Activated T-helper 1 cell treated with anti-CD3 and anti-CD28 coated beads, Interleukin-12 subunit alpha, Interleukin-12 subunit beta, Interleukin-2, Interleukin-4 antibody, amounts not matched to agents 30 ng/mL and 10 ng/mL and 1 ng/mL, durations not matched to agents 14 hours and 24 hours and 36 hours (primary cell): ENCODE measurements at places on chromosomes 4 and X.

DNA sequence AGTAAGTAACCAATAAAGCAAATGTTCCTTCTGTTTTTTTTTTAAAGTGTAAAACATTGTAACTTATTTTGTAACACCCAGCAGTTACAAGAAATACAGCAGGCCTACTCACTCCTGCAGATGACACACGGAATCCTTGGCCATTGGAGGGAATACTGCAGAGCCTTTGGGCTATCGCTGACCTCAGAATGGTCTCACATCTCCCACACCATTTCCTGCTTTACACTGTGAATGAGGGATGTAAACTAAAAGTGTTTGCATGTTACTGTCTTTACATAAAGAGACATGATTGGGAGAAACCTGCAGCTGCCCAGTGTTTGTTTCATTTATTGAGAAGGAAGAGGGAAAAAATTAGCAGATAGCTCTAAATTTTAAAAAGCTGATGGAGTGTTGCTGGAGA lies 64.1 kb downstream of the USP46 start:
- no peaks in the 10 kb centered on the region for H3K27me3 ChIP-seq
- no peaks in the 10 kb centered on the region for H3K4me1 ChIP-seq
- no peak overlapping the region for H3K27ac ChIP-seq

DNA sequence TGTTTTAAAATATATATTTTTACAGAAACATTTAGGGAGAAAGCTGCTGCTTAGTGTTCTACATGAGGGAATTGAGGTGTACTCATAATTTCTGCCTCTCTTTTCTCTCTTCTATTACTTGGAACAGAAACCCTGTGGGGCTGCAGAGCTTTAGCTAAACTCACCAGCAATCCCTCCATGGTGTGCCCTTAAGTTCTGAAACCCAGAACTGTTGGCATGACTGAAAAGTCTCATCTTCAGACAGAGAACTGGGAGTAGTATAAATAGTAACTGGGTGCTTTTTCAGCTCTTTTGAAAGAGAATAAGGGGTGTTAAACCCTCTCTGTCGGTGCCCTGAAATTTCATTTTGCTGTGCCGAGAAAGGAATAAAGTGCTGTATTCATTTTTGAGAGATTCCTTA lies 294.9 kb upstream of the BOD1L1 start:
- H3K4me3 ChIP-seq = no peak overlapping the region
- H3K27me3 ChIP-seq = no peaks in the 10 kb centered on the region
- no peaks in the 10 kb centered on the region for H3K4me1 ChIP-seq
- H3K27ac ChIP-seq = no peak overlapping the region
- no peak for DNase-seq

DNA sequence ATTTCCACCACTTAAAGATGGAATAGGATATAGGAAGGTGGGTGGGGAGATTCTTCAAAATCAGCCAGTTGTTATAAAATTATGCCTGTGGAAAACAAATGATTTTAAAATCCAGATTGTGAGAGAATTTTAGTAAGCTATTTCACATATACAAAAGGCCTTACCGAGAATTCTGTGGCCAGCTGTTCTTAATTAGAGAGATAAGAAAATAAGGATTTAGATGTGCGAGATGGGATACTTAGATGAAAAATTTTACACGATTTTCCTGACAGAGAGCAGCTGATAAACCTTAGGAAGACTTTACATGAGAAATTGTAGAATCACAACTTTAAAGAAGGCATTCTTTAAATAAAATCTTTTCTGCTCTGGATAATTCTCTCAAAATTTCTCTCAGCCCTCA lies 94.5 kb upstream of the IQCM start:
- H3K4me1 ChIP-seq = no peaks in the 10 kb centered on the region
- no peaks in the 10 kb centered on the region for H3K36me3 ChIP-seq
- H3K27ac ChIP-seq = no peak overlapping the region
- no peak overlapping the region for H3K4me3 ChIP-seq

GRCh38 chr4:37852376-37852775 lies 25.9 kb downstream of the PGM2 start:
- H3K36me3 ChIP-seq = peaks cover 25% of the 10 kb centered on the region
- no peak overlapping the region for H3K27ac ChIP-seq
- DNase-seq = no peak
- H3K4me3 ChIP-seq = no peak overlapping the region

DNA sequence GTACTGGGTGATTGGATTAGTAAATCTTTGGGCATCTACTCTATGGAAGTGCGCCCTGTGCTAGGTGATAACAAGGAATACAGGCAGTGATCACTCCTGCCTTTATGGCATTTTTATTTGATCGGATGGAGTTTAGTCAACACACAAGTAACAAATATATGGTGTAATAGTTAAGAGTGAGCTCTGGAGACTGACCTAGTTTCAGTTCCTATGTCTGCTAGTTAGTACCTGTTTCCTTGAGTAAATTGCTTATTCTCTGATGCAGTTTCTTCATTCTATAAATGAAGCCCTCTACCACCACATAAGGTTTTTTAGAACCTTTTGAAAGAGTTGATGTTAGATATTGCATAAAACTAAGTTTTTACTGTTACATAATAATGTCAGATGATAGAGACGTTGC lies 134.6 kb downstream of the KDM6A start:
- no peaks in the 10 kb centered on the region for H3K27me3 ChIP-seq
- peaks cover 13% of the 10 kb centered on the region for H3K36me3 ChIP-seq
- DNase-seq = no peak
- H3K4me3 ChIP-seq = no peak overlapping the region

- H3K27ac ChIP-seq = no peak overlapping the region
- peaks cover 15% of the 10 kb centered on the region for H3K27me3 ChIP-seq
- DNase-seq = no peak
- no peaks in the 10 kb centered on the region for H3K4me1 ChIP-seq
- no peaks in the 10 kb centered on the region for H3K36me3 ChIP-seq
Observed at GRCh38 chrX:123188081-123188480, 4.0 kb downstream of the GRIA3 start.

DNA sequence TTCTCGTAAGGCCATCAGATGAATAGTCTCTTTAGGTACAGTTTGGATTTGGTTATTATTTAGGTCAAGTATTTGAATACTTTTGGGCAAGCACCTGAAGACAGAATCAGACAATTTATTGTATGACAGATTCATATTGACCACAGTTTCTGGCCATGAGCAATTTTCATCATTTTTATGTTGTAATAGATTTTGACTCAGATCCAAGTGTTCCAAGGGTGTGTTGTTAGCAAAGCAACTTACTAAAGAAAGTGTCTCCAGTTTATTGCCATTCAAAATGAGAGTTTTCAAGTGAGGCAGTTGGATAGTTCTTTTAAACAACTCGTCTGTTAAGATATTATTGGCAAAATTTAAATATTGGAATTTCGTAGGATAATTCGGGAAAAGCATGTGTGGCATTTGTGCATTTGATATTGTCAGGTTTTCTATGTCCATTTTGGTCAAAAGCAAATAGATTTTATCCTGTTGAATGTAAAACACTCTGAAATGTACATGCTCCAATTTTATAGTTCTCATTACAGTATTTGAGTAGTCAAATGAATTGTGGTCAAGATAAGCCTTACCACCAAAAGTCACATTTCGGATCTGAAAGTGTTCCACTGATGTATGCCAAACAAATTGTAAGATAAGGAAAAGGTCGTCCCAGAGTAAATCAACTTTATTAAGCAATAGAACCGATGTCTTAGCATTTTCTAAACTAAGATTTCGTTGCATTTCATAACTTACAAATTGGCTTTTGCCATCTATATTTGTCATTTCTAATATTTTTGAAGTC lies 8.4 kb downstream of the TLR10 start:
- H3K27ac ChIP-seq = no peak overlapping the region
- H3K36me3 ChIP-seq = peaks cover 5% of the 10 kb centered on the region
- no peaks in the 10 kb centered on the region for H3K4me1 ChIP-seq
- no peak overlapping the region for H3K4me3 ChIP-seq
- peaks cover 21% of the 10 kb centered on the region for H3K27me3 ChIP-seq

GRCh38 chrX:8692871-8693270 lies 39.1 kb downstream of the ANOS1 start:
- H3K4me1 ChIP-seq = no peaks in the 10 kb centered on the region
- peaks cover 3% of the 10 kb centered on the region for H3K27me3 ChIP-seq
- no peaks in the 10 kb centered on the region for H3K36me3 ChIP-seq
- no peak for DNase-seq
- no peak overlapping the region for H3K27ac ChIP-seq
